T follicular helper cell (primary cell): ENCODE measurements at places on chromosomes 1 and 21.

DNA sequence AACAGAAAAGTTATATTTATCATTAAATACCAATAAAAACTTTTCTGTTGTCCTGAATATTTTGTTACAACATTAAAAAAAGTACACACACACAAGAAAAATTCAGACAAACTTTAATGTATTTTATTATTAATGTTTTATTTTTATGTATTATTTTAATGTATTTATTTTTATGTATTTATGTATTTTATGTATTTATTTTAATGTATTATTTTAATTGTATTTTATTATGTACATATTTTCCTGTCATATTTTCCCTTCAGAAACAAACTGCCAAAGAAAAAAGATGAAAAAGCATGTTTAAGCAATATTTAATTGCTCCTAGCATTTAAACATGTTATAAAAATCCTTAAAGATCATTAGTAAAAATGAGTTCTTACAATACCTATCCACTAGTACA, 222.1 kb downstream of the RERE start:
- no peak for DNase-seq

- no peak for DNase-seq
Measured at GRCh38 chr1:222417264-222417663, 130.6 kb downstream of the HHIPL2 start.

GRCh38 chr21:42760951-42761751, 107.7 kb downstream of the PDE9A start:
- DNase-seq, result no peak

GRCh38 chr1:99327357-99327756, 63.1 kb downstream of the PLPPR4 start:
- no peak for DNase-seq

GRCh38 chr1:209805875-209806760, at the start of gene IRF6:
TSS of gene IRF6 (minus strand) at chr1:209806142. CDS start at chr1:209801413, 4,729 bp downstream.
- DNase-seq, result peak; percentile 69

DNA sequence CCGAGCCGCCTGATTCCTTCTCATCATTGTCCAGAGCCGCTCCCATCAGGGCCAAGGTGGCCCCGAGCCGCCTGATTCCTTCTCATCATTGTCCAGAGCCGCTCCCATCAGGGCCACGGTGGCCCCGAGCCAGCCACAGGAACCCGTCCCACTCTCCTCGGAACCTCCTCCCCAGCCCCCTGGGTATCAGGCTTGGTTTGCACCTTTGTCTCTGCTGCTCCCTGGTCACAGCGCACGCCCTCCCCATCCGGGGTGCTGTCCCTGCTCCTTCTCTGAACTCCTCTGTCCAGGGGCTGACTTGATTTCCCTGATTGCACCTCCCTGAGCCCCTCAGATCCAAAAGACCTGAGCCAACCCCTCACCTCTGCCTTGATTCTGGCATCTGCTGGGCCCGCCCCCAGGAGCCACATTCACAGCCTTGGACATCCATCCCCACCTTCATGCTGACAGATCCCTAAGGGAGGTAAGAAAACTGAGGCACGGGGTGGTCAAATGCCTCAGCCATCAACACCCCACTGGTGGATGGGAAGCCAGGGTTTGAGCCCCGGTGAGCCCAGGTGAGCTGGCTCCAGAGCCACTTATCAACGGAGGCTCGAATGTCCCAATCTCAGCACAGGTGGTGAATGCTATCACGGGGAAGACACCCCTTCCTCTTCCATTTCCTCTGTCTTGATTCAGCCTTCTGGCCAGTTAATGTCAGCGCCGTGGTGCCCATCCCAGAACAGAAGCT, 25.6 kb upstream of the COL18A1 start:
- no peak for DNase-seq

DNA sequence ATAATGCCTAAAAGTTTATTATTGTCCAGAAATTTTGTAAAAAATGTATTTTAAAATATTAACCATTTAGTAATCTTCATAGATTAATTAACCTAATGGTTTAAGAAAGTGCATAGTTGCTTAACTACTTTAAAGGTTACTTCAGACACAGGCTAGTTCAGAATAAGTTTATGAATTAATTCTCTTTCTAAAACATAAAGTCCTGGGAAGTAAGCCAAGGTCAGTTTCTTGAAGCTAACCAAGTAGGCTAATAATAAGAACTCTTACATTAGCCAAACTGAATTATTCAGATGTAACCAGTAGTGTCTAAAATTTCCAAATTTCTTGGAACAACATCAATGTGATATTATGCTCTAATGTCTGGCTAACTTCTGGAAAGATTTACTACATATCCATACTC, 790.4 kb downstream of the NCAM2 start:
- no peak for DNase-seq

- DNase-seq, result no peak
Measured at GRCh38 chr1:198575292-198575691, 34.8 kb upstream of the ATP6V1G3 start.

DNA sequence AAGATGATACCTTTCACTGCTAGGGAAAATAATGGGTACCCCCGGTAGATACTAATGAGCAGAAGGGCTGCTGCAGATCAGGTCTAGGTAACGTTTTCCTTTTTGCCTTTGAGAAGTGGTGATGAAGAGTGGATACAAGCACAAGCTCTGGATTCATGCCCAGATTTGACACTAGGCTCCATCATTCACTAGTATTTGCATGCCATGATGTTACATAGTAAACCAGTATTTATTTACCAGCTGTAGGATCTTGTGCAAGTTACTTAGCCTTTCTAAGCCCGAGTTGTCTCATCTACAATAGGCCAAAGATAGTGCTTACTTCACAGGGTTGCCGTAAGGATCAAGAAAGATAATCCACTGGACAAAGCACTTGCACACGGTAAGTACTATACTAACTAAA, 14.2 kb downstream of the PTPN14 start:
- DNase-seq, result no peak

DNA sequence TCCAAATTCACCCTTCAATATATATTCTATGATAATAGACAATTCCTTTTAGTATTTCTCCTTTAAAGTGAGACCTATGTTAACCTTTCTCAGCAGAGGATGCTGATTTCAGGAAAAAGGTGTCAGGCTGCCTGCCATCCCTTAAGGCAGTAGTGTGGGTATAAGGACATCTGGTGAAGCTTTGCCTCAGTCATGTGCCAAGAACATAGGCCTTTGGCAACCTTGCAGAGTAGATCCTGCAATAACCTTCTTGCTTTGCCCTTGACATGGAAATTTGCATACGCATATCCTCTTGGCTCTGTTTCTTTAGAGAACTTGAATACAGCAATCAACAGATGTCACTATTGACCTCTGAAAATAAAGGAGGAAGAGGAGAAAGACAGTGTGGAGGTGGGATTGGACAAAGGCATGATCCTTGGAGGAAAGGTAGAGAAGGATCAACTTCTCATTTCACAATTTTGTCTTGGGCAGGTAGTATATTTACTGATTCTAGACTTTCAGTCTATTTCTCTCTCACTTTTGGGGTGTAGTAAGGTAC, 21.1 kb upstream of the ZRANB2 start:
- no peak for DNase-seq

DNA sequence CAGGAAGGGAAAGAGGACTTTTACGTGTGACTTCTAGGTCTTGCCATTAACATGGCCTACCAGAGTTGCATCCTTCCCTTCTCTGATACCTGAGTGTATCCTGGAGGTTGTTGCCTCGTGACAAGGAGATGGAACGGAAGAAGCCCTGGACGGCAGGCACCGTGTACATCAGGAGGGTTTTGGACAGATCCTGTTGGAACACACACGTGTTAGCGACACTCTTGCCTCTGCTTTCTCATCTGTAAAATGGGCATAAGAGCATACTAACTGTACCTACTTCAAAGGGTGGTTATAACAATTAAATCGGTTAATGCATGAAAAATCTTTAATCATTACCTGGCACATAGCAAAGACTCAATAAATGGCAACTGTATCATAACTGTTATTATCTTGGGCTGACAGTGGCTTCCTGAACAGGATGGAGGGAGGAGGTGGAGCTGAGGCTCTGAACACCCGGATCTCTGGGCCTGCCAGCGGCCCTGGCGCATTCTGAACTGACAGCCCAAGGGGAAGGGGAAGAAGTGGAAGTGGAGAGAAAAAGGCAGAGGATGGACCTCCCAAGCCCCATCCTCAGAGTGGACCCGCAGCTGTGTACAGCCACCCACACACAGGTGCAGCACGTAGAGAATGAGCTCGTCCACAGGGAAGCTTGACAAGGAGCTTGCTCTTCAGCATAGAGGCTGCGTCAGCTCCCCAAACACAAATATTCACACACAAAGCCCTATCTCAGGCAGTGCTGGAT, 30.2 kb upstream of the EXOSC10 start:
- DNase-seq, result no peak

GRCh38 chr1:195450794-195451193, 1157.4 kb downstream of the KCNT2 start:
- no peak for DNase-seq

DNA sequence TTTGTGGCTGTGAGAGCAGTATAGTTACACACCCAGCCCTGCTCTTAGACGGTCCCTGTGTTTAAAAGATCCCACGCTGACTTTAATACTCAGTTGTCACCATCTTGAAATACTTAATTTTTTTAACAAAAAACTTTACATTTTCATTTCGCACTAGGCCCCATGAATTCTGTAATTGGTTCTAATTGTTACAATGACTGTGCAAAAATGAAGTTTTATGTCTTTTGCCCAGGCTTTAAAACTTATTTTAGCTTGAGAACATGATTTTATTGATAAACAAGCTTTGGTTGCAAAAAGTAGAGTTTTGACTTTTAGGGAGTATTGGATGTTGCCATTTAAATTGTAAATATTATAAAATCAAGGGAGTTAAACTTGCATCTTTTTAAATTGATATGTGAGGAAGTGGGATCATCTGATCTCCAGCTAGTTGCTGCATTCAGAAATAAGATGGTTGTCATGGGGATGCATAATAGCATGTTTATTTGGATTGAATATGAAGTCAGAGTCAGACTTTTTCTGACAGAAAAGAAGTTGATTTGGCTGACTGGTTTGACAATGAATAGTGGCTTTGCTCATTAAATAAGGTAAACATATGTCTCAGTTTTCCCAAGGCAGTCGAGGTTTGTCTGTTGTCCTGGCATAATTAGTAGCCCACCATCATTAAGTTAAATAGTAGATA, 23.0 kb upstream of the CRP start:
- DNase-seq, result no peak

DNA sequence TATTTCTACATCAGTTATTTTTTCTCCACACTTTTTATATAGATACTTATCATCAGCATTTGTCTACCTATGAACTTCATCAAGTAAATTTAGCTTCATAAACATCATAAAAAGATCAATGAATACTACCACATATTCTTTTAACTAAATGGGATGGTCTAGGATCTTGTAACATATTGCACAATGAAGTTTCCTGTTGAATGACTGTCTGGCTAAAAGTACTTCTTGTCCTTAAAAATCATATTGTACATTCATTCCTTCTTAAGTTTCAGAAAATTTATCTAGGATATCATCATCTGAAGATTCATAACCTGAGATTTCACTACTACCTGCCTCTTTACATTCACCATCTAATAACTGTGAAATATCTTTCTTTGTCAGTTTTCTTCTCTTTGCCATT, 69.0 kb downstream of the MAGI3 start:
- DNase-seq, result no peak

DNA sequence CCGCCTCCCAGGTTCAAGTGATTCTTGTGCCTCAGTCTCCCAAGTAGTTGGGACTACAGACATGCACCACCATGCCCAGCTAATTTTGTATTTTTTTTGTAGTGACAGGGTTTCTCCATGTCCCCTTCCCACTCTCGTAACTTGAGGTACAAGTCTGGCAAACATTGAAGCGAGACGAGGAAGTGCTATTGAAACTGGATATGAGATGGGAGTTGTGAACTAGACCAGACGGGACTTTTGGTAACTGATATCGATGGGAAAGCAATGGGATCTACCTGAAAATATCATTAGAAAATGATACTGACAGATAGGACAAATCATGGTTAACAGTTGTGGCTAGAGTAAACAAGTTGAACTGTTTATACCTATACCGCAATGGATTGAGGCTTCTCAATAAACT, 95.2 kb upstream of the TRABD2B start:
- DNase-seq, result no peak

DNA sequence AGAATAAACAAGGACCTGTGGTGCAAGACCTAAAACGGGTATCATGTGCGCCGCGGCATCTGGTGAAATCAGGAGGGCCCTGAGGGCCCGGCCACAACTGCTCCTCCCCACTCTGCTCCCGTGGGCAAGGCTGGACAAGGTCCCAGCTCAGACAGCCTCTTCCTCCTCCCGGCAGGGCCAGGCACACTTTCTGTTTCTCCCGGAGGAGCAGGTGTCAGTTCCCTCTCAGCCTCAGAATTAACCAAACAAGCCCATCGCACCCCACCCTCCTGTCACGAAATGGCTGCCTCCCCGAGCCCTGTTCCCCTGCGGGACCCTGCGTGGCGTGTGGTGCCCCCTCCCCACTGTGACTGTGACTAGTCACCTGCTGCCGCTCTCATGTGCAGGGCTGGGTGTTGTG, 15.2 kb downstream of the PTTG1IP start:
- no peak for DNase-seq

- no peak for DNase-seq
Measured at GRCh38 chr1:8002921-8003320, 23.2 kb downstream of the ERRFI1 start.

- no peak for DNase-seq
Measured at GRCh38 chr21:35244514-35244913, 195.4 kb upstream of the RUNX1 start.

- no peak for DNase-seq
Measured at GRCh38 chr1:174445817-174446216, 1.9 kb upstream of the GPR52 start.

GRCh38 chr1:2556277-2556677, at the start of gene TNFRSF14:
TSS of gene TNFRSF14 (plus strand) at chr1:2556371. CDS start at chr1:2556665, 294 bp downstream.
- peak; percentile 60 for DNase-seq

GRCh38 chr1:42947965-42948732, 10.5 kb downstream of the SLC2A1 start:
- no peak for DNase-seq

DNA sequence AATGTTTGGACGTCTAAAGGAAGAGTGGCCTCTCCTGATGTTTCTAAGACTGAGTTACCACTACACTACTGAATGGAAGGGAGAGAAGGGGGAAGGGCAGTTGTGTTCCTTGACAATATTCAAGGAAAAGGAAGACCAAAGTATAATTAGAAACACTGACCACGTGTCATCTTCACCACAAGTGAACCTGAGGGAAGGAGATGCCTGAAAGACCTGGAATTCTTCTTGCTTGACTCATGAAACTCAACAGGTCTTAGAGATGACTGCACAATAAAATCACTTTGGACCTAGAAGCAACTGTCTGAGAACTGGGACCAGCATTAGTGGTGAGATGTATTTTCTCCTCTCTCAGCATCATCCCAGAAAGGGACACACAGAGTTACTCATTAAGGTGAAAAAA, 56.7 kb downstream of the PTPN14 start:
- DNase-seq, result no peak

- no peak for DNase-seq
Measured at GRCh38 chr1:116515702-116516101, 55.1 kb downstream of the CD58 start.
